ENCODE measurements at places on chromosomes 3 and 15.
A peak's percentile ranks its signal among the peaks of the same experiment; 100 is the strongest.

- DNase-seq, result no peak
Observed at GRCh38 chr3:42099020-42099765, 8.0 kb downstream of the TRAK1 start.

DNA sequence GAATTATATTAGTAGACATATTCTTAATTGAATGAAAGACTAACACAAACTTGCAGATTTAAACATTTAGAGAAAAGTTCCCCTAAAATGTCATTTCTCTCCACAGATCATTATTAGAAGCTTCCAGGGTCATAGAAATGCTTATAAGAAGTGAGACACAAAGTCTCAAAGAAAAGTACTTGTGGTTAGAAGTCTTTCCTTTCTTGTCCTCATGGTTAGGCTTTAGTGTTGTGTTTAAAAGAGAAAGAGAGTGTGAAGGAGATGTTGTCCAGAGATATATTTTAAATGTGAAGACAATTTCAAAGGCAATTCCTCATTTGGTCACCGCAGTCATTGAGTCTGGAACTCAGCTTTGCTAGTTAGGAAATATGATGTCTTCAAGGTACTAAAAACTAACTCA, 230.4 kb upstream of the ARPP21 start:
- no peak for DNase-seq

DNA sequence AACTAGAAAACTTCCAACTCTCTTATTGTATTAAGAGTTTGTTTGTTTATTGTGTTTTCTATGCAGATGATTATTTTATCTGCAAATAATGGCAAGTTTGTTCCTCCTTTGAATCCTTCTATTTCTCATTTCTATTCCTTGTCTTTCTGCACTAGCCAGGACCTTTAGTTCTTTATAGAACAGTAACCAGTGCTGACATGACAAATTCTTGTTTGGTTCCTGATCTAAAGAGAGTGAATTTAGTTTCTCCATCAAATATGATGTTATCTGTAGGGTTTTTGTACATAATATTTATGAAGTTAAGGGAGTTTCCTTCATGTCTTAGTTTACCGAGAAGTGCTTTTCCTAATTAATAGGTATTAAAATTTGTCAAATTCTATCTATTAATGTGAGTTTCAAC, 100.8 kb upstream of the STRIT1 start:
- no peak for DNase-seq

GRCh38 chr3:32310918-32311839, 72.7 kb downstream of the CMTM8 start:
- no peak for DNase-seq

DNA sequence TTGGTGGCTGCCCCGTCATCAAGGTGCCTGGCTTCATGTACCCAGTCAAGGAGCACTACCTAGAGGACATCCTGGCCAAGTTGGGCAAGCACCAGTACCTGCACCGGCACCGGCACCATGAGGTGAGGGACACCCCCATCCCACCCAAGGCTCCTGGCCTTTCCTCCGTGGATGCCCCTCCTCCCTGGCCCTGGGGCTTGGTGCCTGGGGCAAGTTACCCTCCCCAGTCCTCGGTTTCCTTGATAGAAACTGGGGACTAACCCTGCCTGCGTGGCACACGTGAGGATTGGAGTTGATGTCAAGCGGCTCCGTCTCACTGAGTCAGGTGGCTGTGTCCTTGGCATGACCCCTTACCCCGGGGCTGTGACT, 43.9 kb downstream of the DHX30 start:
- no peak for DNase-seq

DNA sequence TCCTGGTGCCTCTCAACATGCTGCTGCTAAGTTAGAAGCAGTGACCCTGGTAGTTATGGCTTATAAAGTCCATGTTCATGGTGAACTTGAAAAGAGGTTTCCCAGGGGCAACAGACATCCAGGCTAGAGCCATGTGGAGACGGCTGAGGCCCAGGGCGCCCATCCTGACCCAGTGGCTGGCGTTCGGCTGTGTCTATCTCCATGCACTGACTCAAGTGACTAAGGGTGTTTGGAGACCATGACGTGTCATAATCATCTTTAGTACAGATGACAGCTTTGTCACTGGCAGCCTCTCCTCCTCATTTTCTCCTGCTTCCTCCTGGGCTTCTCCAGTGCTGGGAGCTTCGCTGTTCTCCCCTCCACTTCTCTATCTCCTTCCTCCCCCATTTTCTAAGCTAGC, 287.4 kb upstream of the LYSMD4 start:
- DNase-seq, result no peak

DNA sequence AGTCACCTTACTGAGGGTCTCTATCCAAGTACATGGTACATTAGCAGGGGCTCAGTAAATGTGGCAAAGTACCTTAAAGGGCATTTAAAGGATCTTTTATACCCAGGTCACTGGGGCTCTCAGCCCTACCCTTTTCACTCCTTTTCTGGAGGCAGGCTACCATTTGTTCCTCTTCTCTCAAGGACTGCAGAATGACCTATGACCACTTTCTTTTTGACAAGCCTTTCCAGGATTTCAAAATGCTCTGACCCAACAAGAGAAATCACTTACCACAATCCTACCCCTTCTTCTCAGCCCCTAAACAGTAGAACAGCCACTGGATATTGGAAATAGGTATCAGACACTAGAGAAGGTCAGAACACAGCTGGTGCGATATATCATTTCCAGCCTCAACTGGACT, 221.8 kb upstream of the TPRG1 start:
- no peak for DNase-seq

DNA sequence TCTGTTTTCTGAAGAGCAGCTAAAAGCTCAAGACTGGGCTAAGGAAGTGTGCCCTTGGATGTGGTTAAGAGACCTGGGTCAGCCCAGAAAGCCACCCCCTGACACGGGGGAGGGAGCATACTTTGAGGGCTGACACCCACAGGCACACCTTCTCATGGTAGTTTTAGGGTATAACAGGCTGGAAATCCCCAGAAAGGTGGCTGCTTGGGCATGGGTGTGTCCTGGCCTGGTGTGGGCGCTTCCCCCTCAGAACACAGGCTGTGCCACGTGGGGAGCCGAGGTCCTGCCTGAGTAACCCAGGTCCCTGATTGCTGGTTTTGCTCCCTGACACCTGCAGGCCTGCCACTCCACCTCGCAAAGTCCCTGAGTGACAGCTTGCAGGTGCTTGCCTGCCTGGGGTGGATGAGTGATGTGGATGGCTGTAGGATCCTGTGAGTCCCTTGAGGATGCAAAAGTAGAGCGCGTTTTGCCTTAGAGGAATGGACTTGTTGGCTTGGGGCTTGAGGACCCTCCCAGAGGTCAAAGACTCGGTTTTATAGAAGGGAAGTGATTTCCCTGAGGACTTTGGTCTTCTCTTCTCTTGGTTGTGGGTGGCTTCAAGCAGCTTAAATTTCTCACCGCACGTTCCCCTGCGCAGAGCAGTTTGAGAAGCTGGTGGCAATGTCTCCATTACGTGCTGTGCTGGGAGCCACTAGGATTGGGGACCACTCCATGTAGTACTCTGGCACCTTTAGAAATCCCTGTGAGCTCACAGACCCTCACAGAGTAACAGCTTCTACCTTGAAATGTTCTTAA, 94.4 kb downstream of the DNASE1L3 start:
- DNase-seq, result no peak

- no peak for DNase-seq
Observed at GRCh38 chr3:135922903-135923250, 42.7 kb upstream of the PPP2R3A start.

- no peak for DNase-seq
Observed at GRCh38 chr3:106643684-106644161, 733.5 kb upstream of the CCDC54 start.

- DNase-seq, result no peak
Observed at GRCh38 chr15:89244574-89244903, 760 bp downstream of the FANCI start.

DNA sequence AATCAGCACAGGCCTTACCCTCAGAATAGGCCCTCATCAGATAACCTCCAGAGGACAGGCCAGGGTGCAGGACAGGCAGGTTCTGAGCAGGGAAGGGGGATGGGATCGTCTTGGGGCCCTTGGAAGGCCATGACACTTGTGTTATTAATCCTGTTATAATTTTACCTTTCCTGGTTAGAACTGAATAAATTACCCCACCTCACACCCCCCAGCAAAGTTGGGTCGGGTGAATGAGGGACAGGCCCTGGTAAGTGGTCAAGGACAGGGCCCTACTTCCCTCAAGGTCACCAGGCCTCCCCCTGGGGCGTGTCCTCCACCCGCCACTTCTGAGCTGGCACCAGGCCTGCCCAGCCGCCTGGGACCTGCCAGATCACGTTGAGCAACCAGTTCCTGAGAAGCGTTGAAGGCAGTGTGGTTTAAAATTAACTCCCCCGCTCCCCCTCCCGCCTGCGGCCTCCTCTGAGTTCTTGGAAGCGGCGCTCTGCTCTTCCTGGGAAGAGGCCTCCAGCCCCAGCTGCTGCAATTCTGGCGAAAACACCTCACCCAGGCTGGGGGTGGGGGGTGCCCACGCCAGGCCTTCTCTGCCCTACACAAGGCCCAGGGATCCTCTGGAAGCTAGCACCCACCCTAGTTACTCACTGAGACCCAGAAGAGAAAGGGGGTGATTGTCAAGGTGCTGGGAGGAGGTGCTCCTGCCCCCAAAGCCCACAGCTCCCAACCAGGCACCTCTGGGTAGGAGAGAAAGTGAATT, 10.6 kb downstream of the CISH start:
- peak; percentile 98 for DNase-seq

GRCh38 chr15:71627188-71627587, 183.2 kb upstream of the NR2E3 start:
- DNase-seq, result no peak

- DNase-seq, result no peak
Observed at GRCh38 chr15:67564021-67564967, 21.8 kb downstream of the MAP2K5 start.

DNA sequence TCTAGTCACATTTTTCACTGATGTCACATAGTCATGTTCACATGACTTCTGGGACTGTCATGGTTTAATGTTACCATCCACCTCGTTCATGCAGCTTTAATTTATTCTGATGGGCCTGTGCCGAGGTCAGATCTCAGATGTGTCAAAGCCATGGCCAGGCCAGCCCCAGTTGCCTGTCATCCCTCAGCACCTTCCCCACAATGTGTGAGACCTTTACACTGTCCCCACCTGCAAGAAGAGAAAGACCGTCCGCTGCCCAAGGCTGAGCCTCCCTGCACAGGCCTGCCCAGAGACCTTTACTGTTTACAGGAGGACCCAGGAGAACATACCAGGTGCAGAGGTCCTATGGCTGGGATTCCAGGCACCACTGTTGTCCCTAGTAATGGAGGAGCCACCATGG, 12.8 kb upstream of the KLF15 start:
- DNase-seq, result no peak

DNA sequence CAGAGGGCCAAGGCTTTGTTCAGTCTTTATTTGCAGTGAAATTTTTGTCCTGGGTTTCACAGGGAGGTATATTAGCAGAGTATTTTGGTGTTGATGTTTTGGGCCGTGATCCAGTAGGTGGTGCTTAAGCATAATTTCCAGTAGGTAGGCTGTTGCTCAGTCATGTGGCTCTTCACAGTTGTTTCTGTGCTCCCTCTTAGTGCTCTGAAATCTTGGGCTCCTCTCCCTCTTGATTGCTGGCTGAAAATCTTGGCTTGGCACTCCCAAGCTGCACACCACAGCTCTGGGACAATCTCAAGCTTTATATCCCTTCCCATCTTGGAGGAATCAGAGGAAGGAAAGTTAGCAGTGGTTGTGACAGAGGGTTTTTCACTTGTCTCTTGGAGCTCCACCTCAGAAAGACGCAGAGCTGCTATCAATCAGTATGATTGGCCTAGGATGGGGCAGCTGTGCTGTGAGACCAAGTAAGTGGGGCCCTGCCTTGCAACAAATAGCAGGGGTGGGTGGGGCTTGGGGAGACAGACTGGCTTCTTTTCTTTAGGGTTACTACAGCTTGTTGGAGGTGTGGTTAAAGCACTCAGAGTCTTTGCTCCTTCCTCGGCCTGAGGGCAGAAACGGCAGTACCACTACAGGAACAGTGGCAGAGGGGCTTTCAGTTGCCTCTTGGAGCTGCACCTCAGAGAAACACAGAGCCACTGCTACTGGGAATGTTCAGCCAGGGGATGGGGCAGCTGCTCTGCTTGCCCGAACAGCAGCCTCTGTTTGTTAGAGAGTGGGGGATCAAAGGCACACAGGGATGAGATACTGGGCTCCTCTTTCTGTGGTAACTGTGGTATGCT, 627.0 kb downstream of the SI start:
- no peak for DNase-seq

- DNase-seq, result no peak
Observed at GRCh38 chr3:114896978-114897377, 250.1 kb downstream of the ZBTB20 start.

GRCh38 chr15:42152196-42152920, 4.1 kb downstream of the PLA2G4F start:
- DNase-seq, result no peak

- DNase-seq, result no peak
Observed at GRCh38 chr3:152998591-152998990, 163.4 kb upstream of the RAP2B start.
